ENCODE measurements at places on chromosomes 1 and 21.

DNA sequence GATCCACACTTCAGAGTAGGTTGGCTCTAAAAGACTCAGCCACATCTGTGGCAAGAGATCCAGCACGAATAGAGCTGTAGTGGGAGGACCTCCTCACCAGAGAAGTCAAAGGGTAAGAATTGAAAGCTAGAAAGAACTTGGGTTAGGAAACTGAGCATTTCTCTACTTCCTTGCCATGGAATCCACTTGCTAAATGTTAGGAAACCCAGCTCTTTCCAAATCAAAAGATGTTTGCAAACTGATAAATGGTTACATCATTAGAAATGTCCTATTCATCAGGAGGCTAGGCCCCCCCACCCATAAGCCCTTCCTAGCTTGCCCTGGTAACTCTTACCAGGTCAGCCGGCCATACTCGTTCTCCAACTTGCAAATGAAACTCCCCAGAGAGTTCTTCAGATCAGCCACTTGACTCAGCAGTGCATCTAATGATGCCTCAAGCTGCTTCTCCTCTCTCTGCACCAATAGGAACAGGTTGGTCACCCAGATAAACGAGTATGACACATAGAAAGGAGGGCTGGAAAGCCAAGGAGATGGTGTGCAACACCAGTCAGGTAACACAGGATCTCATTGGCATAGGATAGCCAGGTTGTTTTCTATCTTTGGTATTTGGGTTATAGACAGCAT, 1.5 kb downstream of the MED8 start:
- peaks cover 7% of the 10 kb centered on the region for H3K36me3 ChIP-seq
- H3K27ac ChIP-seq = peak overlapping the region; percentile 98
- no peak for DNase-seq
- H3K27me3 ChIP-seq = no peaks in the 10 kb centered on the region
- peak overlapping the region; percentile 100 for H3K4me3 ChIP-seq
- peaks cover 24% of the 10 kb centered on the region for H3K4me1 ChIP-seq

DNA sequence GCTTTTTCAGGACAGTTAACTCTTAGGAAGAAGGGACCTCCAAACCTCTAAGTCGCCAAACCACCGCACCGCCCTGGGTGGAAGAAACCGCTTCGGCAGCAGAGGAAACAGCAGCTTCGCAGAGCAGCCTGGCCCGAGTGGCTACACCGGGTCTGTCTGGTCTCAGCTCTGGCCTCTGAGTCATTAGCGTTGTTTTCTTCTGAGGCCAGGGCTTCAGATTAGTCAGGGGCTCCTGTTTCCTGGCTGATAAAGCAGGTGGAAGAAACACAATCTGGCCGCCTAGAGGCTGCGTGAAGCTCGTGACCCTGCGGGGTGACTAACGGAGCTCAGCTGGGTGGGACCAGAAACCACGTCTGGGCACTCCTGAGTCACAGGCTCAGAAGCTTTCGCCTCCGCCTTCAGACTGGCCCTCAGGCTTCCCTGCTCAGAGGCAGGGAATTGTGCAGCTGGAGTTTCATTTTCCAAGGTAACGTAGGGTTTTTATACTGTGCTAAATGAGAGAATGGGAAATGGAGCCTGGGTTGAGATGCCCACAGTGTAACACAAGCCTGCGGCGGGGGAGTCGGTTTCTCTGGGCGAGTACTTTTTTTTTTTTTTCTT, 44.9 kb downstream of the CHAF1B start:
- DNase-seq = peak; percentile 85
- H3K27ac ChIP-seq = peak overlapping the region; percentile 75
- H3K4me3 ChIP-seq = peak overlapping the region; percentile 78
- H3K36me3 ChIP-seq = peaks cover 2% of the 10 kb centered on the region
- peaks cover 18% of the 10 kb centered on the region for H3K4me1 ChIP-seq

- H3K36me3 ChIP-seq = no peaks in the 10 kb centered on the region
- H3K4me3 ChIP-seq = no peak overlapping the region
- no peak for DNase-seq
- H3K4me1 ChIP-seq = peaks cover 15% of the 10 kb centered on the region
- peaks cover 9% of the 10 kb centered on the region for H3K27me3 ChIP-seq
- H3K27ac ChIP-seq = no peak overlapping the region
These were observed 3.5 kb upstream of the ATP1B1 start for GRCh38 chr1:169103002-169103401.

- no peak overlapping the region for H3K27ac ChIP-seq
- peaks cover 2% of the 10 kb centered on the region for H3K4me1 ChIP-seq
- no peak for DNase-seq
- no peaks in the 10 kb centered on the region for H3K36me3 ChIP-seq
These were observed 1.2 kb downstream of the HMGCS2 start for GRCh38 chr1:119767486-119767885.

- no peak overlapping the region for H3K27ac ChIP-seq
- H3K4me3 ChIP-seq = no peak overlapping the region
- no peaks in the 10 kb centered on the region for H3K27me3 ChIP-seq
- peaks cover 10% of the 10 kb centered on the region for H3K4me1 ChIP-seq
- no peak for DNase-seq
- H3K36me3 ChIP-seq = peaks cover 17% of the 10 kb centered on the region
These were observed 15.7 kb downstream of the RNF19B start for GRCh38 chr1:32948905-32949304.

GRCh38 chr1:19240673-19241538, 10.4 kb downstream of the EMC1 start:
- peak overlapping the region; percentile 25 for H3K27ac ChIP-seq
- DNase-seq = peak; percentile 66
- H3K4me3 ChIP-seq = no peak overlapping the region
- H3K27me3 ChIP-seq = no peaks in the 10 kb centered on the region
- H3K36me3 ChIP-seq = peaks cover 23% of the 10 kb centered on the region

- peak overlapping the region; percentile 97 for H3K4me3 ChIP-seq
- H3K4me1 ChIP-seq = peaks cover 42% of the 10 kb centered on the region
- H3K27me3 ChIP-seq = no peaks in the 10 kb centered on the region
These were observed 1.7 kb downstream of the LYST start for GRCh38 chr1:235864931-235865525.

DNA sequence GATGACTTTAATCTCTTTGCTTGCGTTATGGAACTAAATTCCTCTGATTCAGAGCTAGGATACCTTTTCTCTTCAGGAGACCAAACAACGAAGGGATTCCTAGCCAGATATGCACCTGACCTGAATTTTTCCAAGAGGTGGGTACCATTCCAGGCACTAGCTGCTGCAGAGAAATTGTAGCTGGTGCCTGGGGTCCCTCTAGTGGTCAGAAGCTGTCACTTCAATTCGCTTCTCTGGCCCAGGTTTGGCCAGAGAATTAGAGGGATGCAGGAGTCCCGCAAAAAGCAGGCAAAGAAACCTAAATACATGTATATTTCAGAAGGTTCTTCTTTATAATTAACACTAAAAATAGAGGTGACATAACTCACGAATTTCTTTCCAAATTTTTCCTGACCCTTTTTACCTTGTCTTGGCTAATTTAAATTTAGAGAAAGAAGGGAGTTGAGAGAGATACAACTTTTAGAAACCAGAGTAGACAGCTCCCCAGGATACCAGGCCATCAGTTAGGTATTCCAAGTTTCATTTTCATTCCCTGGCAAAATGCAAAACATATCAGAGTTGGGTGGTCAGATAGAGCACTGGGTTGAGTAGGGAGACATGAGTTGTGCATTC, 9.6 kb downstream of the ACKR1 start:
- peak; percentile 22 for DNase-seq
- peaks cover 6% of the 10 kb centered on the region for H3K4me1 ChIP-seq
- H3K36me3 ChIP-seq = no peaks in the 10 kb centered on the region

GRCh38 chr1:18480315-18481189, at the start of gene KLHDC7A:
KLHDC7A (plus strand) TSS chr1:18480930; CDS start chr1:18480982, 52 bp downstream.
- no peak for DNase-seq
- H3K4me3 ChIP-seq = no peak within 1 kb of the TSS
- H3K27me3 ChIP-seq = peaks cover 8% of the 10 kb centered on the region
- H3K4me1 ChIP-seq = peaks cover 7% of the 10 kb centered on the region
- no peaks in the 10 kb centered on the region for H3K36me3 ChIP-seq

- no peaks in the 10 kb centered on the region for H3K36me3 ChIP-seq
- no peak for DNase-seq
- no peak overlapping the region for H3K27ac ChIP-seq
- no peaks in the 10 kb centered on the region for H3K27me3 ChIP-seq
- H3K4me1 ChIP-seq = peaks cover 2% of the 10 kb centered on the region
- H3K4me3 ChIP-seq = no peak overlapping the region
These were observed 431.4 kb downstream of the NEGR1 start for GRCh38 chr1:71850936-71851335.

DNA sequence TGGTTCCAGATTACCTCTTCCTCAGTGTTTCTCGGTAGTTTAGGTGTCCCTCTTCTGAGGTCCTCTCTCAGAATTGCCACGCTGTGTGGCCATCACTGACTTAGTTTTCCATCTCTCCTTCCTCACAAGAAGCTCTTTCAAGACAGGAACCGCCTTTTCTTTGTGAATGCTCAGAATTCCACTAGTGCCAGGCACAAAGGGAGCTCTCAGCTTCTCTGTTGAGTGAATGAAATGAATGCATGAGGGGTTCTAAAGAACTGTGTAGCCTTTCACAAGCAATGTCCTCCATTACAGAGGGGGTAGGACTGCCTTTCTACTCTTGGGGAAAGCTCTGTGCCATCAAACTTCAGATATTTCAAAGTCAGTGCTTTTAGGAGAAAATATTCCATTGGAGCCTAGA, 546.8 kb downstream of the RWDD3 start:
- H3K27me3 ChIP-seq = no peaks in the 10 kb centered on the region
- peaks cover 2% of the 10 kb centered on the region for H3K4me1 ChIP-seq
- DNase-seq = no peak
- H3K27ac ChIP-seq = no peak overlapping the region
- H3K36me3 ChIP-seq = no peaks in the 10 kb centered on the region

GRCh38 chr1:180527101-180527669, 24.8 kb upstream of the ACBD6 start:
- H3K36me3 ChIP-seq = no peaks in the 10 kb centered on the region
- H3K4me3 ChIP-seq = no peak overlapping the region
- H3K4me1 ChIP-seq = no peaks in the 10 kb centered on the region
- H3K27me3 ChIP-seq = no peaks in the 10 kb centered on the region

DNA sequence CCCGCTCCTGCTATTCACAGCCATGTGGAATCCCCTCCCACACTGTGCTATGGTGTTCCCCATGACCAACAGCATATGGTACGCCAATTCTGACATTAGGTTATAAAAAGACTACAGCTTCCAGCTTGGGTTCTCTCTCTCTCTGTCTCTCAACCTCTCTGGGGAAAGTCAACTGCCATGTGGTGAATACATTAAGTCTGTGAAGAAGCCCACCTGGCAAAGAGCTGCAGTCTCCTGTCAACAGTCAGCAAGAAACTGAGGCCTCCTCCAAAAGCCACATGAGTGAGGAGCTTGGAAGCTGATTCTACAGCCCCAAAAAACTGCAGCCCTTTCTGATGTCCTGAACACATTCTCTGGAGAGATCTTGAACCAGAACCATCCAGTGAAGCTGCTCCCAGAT, 25.0 kb upstream of the LRRC38 start:
- no peak overlapping the region for H3K4me3 ChIP-seq
- no peaks in the 10 kb centered on the region for H3K36me3 ChIP-seq
- H3K4me1 ChIP-seq = no peaks in the 10 kb centered on the region
- no peak for DNase-seq
- H3K27ac ChIP-seq = no peak overlapping the region

DNA sequence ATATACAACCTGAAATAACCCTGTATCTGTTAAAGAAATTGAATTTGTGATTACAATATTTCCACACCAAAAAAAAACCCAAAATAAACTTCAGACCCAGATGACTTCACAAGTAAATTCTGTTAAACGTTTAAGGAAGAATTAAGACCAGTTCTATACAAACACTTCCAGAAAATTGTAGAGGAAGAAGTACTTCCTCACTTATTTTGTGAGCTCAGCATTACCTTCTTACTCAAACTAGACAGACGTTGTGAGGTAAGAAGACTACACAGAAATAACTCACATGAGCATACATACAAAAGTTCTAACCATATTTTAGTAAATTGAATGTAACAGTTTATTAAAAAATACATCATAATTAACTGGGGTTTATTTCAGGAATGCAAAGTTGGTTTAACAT, 18.8 kb downstream of the RALGPS2 start:
- no peak overlapping the region for H3K4me3 ChIP-seq
- H3K36me3 ChIP-seq = peaks cover 26% of the 10 kb centered on the region
- no peak for DNase-seq
- no peak overlapping the region for H3K27ac ChIP-seq
- no peaks in the 10 kb centered on the region for H3K4me1 ChIP-seq
- H3K27me3 ChIP-seq = no peaks in the 10 kb centered on the region

- DNase-seq = no peak
- H3K27me3 ChIP-seq = peaks cover 4% of the 10 kb centered on the region
These were observed 51.7 kb downstream of the UBIAD1 start for GRCh38 chr1:11324567-11325165.

GRCh38 chr1:46131093-46131492, 1.3 kb downstream of the PIK3R3 start:
- H3K36me3 ChIP-seq = no peaks in the 10 kb centered on the region
- peaks cover 30% of the 10 kb centered on the region for H3K4me1 ChIP-seq
- H3K4me3 ChIP-seq = peak overlapping the region; percentile 38
- DNase-seq = no peak
- peaks cover 81% of the 10 kb centered on the region for H3K27me3 ChIP-seq
- H3K27ac ChIP-seq = no peak overlapping the region

GRCh38 chr21:45574081-45574501, 31.9 kb upstream of the SLC19A1 start:
- no peak overlapping the region for H3K4me3 ChIP-seq
- DNase-seq = no peak
- no peaks in the 10 kb centered on the region for H3K36me3 ChIP-seq
- H3K4me1 ChIP-seq = no peaks in the 10 kb centered on the region
- H3K27me3 ChIP-seq = no peaks in the 10 kb centered on the region

DNA sequence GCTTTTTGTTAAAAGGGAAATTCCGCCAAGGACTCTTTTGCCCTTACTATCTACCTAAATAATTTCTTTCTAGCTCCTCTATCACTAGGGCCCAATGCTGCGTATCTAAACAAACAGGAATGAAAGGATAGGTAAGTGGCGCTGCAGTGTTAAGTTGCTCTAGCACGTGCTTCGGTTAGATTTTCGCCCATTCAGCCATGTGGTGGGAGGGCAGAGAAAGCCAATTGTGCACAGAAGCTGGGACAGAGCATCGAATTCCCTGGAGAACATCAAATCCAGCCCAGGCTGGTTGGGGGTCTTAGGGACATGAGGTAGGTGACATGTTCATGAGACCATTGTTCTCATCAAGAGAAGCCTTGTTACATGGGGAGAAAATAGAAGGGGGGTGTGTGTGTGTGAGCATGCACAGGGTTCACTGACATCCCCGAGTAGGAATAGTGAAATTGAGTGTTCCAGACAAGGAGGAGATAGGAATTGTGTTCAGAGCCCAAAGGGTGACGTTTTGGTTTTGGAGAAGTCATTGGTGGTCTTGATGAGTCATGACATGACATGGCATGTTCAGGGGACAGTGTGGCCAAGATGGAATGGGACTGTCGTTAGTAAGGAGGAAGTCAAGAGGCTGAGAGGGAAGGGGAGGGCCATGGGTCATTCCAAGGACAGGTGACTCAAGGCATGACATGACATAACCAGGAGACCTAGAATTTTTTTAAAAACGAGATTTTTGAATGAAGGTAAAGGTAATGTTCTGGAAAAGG, 107.1 kb downstream of the TLR5 start:
- H3K27me3 ChIP-seq = peaks cover 7% of the 10 kb centered on the region
- no peaks in the 10 kb centered on the region for H3K4me1 ChIP-seq

DNA sequence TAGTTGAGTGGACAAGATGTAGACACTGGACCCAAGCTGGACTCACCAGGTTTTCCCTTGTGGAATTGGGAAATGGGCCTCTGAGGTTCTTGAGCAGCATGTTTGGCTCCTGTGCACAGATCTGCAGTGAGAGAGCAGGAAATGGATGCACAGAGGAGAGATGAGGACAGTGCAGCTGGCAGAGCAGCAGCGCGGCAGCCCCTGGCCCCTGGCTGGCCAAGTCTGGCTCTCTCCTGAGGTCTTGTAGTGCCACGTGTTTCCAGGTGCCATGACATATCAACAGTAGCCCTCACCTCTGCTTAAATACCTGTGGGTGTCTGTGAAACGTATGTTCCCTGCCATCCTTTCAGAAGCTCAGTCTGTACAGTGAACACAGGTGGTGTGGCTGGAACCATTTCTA, 19.2 kb upstream of the BCL10 start:
- H3K36me3 ChIP-seq = no peaks in the 10 kb centered on the region
- no peak for DNase-seq
- no peak overlapping the region for H3K4me3 ChIP-seq
- H3K27ac ChIP-seq = no peak overlapping the region
